ENCODE measurements at places on chromosomes 6 and 20. TPM values are rescaled to one million over a fixed set of nuclear protein-coding genes. Genes with fewer than 3 reads are reported as not detected.

BCAS1 gene
- total RNA-seq: 9.8 TPM

GFRAL gene
- total RNA-seq: not detected

LINC00237 gene
- total RNA-seq: not detected

NXT1 gene
- total RNA-seq: 29.7 TPM

TTPAL gene
- total RNA-seq: 12.9 TPM

ZNF391 gene
- total RNA-seq: 4.3 TPM

GHRH gene
- total RNA-seq: not detected

EDN3 gene
- total RNA-seq: 1.4 TPM

PRR18 gene
- 0.77 TPM for total RNA-seq

TRIM10 gene
- total RNA-seq: 0.12 TPM

CD83 gene
- total RNA-seq: 3.9 TPM

SEMG1 gene
- total RNA-seq: not detected

SMLR1 gene
- 28.9 TPM for total RNA-seq

FAM217A gene
- not detected for total RNA-seq

SLC32A1 gene
- not detected for total RNA-seq

MICB gene
- 0.67 TPM for total RNA-seq

JPH2 gene
- 6.6 TPM for total RNA-seq

CYP24A1 gene
- total RNA-seq: 1.5 TPM

KCNK16 gene
- not detected for total RNA-seq

ATAT1 gene
- total RNA-seq: 7.0 TPM

TNFRSF21 gene
- 43.3 TPM for total RNA-seq

DEFB129 gene
- total RNA-seq: not detected

DSN1 gene
- total RNA-seq: 12.7 TPM

DIDO1 gene
- 31.5 TPM for total RNA-seq

MATN4 gene
- not detected for total RNA-seq

SPATA25 gene
- not detected for total RNA-seq

BPIFB1 gene
- total RNA-seq: 0.10 TPM

TTK gene
- 10.7 TPM for total RNA-seq

TCP11 gene
- total RNA-seq: not detected

REV3L gene
- 37.2 TPM for total RNA-seq

PPP1R18 gene
- 12.0 TPM for total RNA-seq

KCTD20 gene
- 56.3 TPM for total RNA-seq

PRDM1 gene
- total RNA-seq: 19.1 TPM

LY86 gene
- total RNA-seq: 0.27 TPM

EPB41L1 gene
- total RNA-seq: 32.6 TPM

BPI gene
- total RNA-seq: 0.63 TPM

PABPC1L gene
- total RNA-seq: 23.5 TPM

XKR7 gene
- total RNA-seq: 0.37 TPM

DLL1 gene
- total RNA-seq: 3.3 TPM

ASIP gene
- total RNA-seq: not detected

NOP56 gene
- 102 TPM for total RNA-seq

GCNT2 gene
- 36.4 TPM for total RNA-seq

SAMD5 gene
- total RNA-seq: 11.2 TPM

Measured in hepatocyte (in vitro differentiated cells).